Left lung (tissue), 14 donors: ENCODE measurements at places on chromosomes 2 and 18.

- no peak for DNase-seq
Measured at GRCh38 chr2:89848763-89849368, 1157.4 kb downstream of the RPIA start.

- no peak for DNase-seq
Measured at GRCh38 chr2:148860037-148860436, 15.0 kb upstream of the KIF5C start.

DNA sequence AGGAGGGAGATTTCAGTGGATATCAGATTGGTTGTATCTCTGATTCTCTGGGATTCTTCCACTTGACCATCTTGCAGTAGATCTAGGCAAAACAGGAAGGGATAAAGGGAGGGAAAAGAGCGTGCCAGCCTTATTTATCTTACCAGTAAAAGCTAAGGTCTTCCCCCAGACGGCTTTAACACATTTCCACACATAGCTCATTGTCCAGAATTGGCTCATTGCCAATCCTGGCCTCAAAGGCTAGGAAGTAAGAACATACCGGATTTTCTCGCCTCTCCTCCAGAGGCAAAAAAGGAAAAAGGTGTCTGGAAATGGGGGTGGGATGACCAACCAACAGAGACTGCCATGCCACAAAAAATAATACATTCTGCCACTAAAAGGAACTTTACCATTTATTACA lies 411.6 kb upstream of the NRP2 start:
- DNase-seq: no peak

- DNase-seq: no peak
Measured at GRCh38 chr2:159933727-159934049, 128.7 kb downstream of the PLA2R1 start.

DNA sequence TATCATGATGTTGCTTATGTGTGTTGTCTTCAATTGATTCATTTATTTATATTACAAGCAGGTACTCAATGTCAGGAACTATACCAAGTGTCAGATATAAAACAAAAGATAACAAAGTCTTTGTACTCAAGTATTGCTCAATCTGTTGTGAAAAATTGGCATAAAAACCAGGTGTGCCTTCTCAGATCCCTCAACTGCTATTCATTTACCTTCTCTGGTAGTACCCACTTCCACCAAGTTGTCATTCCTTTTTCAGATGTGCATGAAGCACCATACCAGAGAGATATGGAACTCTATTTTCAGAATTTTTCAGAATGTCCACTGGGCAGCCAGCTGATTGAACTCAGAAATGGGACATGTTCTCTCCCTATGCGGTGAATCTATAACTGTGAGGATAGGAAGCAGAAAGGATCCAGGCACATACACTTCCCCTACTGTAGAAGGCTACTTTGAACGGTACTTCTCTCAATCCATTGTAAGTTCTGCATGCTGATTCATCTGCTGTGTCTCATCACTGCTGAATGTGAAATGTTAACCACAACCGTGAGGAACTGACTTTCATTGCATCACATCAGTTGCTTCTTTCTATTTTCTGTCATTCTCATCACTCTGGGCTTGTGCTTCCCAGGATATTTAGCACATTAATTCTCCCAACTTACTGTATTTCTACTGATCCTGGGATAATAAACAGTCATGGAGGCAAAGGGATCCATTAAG lies 1621.3 kb downstream of the SUCLG1 start:
- no peak for DNase-seq

GRCh38 chr2:154587739-154588138 lies 110.8 kb upstream of the KCNJ3 start:
- DNase-seq: no peak

DNA sequence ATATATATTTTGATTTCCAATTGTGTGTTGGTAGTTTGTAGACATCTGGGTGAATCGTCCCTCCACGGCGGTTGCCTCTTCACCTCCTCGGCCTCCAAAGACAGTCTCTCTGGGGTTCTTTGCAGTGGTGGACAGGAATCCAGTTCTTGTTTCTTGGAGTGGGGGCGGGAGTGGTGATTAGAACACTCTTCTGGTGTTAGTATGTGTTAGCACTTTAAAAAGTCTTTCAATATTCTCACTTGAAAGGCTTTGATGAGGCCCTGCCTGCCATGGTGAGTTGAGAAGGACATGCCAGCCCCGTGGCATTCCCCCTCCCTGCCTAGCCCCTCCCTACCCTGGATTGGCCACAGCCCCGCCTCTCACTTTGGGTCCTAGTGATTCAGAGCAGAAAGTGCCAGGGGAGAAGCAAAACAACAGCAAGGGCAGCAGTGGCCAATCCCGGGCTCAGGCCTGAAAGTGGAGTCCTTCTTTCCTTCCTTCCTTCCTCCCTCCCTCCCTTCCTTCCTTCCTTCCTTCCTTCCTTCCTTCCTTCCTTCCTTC lies 316.8 kb upstream of the HS6ST1 start:
- no peak for DNase-seq

- DNase-seq: no peak
Measured at GRCh38 chr2:171081649-171082111, 79.0 kb downstream of the TLK1 start.
